ENCODE measurements at places on chromosomes 11 and 22.

DNA sequence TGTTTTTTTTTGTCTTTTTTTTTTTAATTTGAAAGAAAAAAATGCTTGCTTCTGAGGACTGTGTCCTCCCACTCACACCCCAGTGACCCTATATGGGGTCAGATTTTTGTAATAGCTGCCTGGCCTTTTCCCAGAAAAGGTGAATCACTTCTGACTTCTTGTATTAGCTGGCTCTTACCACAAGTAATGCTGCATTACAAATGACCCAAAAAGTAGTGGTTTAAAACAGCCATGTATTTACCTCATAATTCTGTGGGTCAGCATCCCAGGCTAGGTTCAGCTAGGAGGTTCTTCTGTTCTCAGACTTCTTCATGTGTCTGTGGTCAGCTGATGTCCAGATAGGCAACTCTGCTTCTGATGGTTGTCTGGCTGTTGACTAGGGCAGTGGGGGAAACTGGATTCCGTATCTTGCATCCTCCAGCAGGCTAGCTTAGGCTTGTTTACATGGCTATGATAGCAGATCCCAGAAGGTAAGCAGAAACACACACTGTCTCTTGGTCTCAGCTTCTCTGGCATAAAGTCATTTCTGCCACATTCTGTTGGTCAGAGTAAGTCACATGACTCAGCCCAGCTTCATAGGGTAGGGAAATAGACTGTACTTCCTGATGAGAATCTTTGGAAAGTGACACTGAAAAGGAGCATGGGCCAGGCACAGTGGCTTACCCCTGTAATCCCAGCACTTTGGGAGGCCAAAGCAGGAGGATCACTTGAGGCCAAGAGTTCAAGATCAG, 19.5 kb downstream of the LHFPL7 start:
- peak; percentile 83 for DNase-seq

- DNase-seq = no peak
Measured at GRCh38 chr22:30348404-30348803, 8.3 kb downstream of the SF3A1 start.

GRCh38 chr22:49934160-49934890, 15.9 kb downstream of the CRELD2 start:
- DNase-seq = peak; percentile 9

DNA sequence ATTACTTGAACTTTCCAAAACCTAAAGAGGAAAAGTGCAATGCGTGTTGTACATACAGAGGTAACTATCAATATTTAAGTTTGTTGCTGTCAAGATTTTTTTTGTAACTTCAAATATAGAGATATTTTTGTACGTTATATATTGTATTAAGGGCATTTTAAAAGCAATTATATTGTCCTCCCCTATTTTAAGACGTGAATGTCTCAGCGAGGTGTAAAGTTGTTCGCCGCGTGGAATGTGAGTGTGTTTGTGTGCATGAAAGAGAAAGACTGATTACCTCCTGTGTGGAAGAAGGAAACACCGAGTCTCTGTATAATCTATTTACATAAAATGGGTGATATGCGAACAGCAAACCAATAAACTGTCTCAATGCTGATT, 2.1 kb downstream of the ADM start:
- no peak for DNase-seq

DNA sequence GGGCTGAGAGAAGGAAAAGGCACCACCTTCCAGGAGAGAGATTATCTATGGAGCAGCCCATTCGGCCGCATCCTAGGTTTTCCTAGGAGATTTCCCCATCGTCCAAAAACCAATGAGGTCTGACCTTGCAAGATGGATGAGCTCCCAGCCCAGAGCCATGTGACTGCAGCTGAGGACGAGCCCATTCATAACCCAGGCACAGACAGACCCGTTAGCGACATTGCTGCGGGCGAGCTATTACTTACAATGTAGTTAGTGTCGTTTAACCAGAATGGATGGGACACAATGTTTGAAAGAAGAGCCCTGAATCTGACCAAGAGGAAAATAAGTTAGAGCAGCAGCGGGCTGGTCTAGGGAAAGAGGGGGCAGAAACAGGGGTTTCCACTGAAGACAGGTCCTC, 395.9 kb upstream of the CADM1 start:
- no peak for DNase-seq

- no peak for DNase-seq
Measured at GRCh38 chr22:43990044-43990443, 34.1 kb upstream of the PARVB start.

- DNase-seq = no peak
Measured at GRCh38 chr11:78109081-78110015, 29.7 kb upstream of the NDUFC2 start.

- DNase-seq = peak; percentile 63
Measured at GRCh38 chr22:36221799-36222751, 17.3 kb downstream of the APOL2 start.

DNA sequence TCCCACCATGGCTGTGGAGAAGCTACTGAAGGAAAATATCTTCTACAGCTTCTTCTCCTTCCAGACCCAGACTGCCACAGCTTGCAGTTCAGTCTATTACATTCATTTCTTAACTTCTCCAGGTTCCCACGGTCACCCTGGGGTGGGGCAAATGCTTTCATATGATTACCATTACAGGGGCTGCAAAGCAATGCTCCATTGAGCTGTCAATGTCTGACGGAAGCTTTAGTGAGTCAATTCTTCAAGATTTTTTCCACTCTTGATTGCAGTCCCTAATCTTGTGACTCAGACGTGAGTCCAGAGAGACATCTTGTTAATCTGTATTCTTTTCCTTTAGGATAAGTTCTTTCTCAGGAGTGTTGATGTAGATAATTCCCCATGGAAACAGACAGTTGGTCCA, 233.4 kb upstream of the DDI1 start:
- peak; percentile 59 for DNase-seq

DNA sequence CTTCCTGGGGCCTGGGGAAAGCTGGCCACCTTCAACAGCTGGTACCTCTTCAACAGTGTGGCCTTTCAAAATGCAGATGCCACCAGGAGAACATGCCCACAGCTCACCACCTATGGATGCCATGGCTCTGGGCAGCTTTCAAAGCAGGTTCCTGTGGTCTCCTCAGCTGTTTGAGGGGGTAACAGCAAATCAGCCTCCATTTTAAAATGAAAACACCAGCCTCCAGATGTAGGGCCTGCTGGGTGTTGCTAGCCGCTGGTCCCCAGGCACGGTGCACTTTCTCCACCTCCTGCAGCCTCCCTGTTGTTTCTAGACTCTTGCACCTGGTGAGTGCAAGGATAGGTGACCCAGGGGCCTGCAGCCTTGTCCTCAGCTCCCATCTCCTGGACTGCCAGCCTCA, 10.0 kb downstream of the CDPF1 start:
- no peak for DNase-seq

- peak; percentile 43 for DNase-seq
Measured at GRCh38 chr11:35088676-35089075, 50.3 kb upstream of the CD44 start.

- no peak for DNase-seq
Measured at GRCh38 chr22:48886604-48887393, 940.9 kb downstream of the BRD1 start.
